ENCODE measurements at places on chromosomes 2 and 18.

DNA sequence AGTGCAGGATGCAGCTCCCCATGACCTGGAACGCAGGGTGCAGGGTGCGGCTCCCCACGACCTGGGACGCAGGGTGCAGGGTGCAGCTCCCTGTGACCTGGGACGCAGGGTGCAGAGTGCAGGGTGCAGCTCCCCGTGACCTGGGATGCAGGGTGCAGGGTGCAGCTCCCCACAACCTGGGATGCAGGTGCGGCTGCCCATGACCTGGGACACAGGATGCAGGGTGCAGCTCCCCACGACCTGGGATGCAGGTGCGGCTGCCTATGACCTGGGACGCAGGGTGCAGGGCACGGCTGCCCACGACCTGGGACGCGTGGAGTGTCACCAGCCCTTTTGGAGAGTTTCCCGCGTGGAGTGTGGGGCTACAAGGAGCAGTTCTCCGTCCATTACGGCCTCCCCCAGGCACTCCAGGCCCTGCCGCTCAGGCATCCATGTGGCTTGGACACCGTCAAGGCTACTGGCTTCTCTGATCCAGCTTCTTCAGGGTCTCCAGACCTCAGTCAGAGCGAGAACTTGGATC lies 38.7 kb downstream of the PXDN start:
- DNase-seq, result no peak

GRCh38 chr2:66122516-66122915 lies 312.4 kb upstream of the MEIS1 start:
- no peak for DNase-seq

DNA sequence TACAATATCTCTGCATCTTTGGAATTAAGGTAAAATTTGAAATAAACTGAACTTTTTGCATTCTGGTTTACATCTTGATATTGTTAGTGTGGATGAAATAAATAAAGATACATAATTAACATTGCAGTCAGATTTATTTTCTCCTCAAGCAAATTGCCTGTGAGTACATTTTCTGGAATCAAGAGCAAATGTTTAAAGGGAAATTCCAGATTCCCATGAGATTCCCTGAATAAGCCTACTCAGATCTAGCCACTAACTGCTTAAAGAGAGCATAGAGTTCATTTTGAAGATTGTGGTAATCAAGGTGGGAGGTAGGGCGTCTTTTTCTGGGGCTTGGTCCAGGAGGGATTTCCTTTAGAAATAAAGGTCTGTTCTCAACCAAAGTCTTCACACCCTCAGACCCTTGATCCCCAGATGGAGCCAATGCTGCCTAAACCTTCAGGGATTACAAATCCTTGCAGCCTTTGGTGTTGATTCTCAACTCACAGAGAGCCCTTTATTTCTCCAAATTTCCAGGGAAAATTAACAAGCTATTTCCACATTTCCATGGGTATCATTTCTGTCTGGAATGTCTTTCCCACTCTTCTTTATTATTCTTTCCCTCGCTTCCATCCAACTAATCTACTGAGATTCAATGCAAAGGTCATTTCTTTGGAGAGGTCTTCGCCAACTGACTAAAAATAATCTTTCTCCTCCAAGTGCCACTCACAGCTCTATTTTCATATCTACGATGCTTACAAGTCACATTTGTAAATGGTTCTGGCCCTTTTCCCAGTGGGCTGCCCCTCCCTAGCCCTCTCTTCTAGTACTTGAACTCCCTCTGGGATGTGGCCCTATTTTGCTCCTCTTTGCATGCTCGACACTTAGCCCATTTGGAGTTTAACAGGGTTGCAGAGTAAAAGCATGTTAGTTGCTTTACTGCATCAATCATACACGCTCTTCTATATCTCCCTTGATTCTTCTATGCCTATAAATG lies 79.8 kb upstream of the SPATS2L start:
- no peak for DNase-seq

GRCh38 chr2:24521162-24521857 lies 30.3 kb downstream of the NCOA1 start:
- DNase-seq, result no peak

- DNase-seq, result no peak
Observed at GRCh38 chr2:134238371-134238770, 15.5 kb upstream of the MGAT5 start.

- DNase-seq, result no peak
Observed at GRCh38 chr2:144912206-144912605, 392.3 kb upstream of the ZEB2 start.

DNA sequence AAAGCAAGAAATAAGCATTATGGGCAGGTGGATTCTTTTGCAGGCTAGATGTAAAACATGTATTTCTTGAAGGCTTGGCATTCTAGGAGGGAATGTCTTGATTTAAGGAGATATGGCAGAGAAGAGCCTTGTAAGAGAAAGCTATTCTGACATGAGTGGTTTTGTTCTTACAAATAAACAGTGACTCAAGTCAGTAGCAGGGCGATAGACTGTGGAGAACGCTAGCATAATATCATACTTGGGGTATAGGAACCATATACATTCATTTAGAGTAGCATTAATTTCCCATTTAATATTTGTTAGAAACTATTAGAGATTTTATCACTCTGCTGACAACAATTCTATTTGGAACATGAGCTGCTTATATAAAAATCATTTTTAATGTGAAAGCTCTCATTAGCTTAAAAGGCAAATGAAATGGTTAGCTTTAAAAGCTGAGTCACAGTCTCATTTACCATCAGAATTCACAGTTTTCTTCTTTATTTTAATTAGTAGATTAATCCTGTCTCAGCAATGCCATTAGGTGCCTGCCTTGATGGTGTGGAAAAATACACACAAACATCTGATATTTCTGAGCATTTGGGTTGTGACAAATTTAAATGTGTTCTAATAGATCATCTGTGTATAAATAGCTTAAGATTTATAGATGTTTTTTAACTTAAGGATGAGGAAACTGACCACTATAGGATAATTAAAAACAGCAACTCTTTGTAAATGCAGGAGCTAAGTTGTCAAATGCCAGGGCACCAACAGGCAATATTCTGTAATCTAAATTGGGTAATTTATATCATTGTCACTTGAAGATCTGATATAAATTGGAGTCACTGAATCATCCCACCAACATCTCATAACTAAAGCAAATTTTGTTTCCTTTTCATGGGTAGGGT lies 276.7 kb downstream of the PLCL1 start:
- no peak for DNase-seq

- DNase-seq, result no peak
Observed at GRCh38 chr2:230650585-230651137, 62.0 kb upstream of the CAB39 start.

GRCh38 chr2:107325981-107326786 lies 440.2 kb upstream of the ST6GAL2 start:
- no peak for DNase-seq

DNA sequence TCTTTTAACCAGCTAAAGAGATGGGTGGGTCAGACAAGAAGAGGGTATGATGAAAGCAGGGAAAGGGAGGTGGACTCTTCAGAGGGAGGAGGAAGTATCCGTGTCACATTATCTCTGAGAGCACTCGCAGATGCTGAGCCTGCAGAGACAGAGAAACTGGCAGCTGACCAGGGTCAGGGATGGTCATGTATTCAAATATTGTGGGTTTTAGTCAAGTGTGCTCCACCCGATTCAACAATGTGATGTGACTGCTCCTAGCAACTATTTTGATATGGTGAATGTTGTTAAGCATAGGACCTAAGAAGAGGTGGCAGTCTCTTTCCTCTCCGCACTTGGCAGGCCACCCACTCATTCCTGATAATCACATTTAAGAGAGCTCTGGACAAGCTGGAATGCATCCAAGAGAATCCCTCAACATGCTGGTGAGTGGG lies 1.3 kb upstream of the CLIP4 start:
- no peak for DNase-seq

GRCh38 chr2:23360571-23361125 lies 24.3 kb upstream of the KLHL29 start:
- DNase-seq, result no peak

DNA sequence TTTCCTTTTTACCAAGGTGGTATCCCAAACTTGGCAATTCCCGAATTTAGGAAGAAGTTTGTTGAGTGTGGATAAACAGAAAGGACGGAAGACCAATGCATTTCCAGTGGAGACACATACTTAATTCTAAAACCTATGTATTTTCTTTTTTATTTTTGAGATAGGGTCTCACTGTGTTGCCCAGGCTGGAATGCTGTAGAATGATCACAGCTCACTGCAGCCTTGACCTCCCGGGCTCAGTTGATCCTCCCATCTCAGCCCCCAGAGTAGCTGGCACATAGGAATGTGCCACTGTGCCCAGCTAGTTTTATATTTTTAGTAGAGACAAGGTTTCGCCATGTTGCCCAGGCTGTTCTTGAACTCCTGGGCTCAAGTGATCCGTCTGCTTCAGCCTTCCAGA lies 90.3 kb downstream of the COX7A2L start:
- no peak for DNase-seq

GRCh38 chr2:226740039-226740648 lies 59.5 kb downstream of the IRS1 start:
- DNase-seq, result no peak

DNA sequence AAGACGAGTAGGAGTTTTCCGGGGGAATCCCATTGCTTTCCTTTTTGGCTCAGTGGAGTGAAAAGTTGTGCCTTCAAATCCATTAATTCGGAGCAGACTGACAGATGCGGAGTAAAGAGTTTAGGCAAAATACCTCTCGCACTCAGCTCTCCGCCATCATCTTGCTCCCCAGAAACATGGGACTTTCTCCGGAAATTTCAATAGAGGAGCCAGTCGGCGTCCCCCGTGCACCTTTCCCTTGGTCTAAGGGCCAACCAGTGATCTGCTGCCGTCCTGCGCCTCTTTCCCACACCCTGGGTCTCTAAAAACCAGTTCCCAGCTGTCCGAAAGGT lies 318 bp downstream of the TYW5 start:
- no peak for DNase-seq

DNA sequence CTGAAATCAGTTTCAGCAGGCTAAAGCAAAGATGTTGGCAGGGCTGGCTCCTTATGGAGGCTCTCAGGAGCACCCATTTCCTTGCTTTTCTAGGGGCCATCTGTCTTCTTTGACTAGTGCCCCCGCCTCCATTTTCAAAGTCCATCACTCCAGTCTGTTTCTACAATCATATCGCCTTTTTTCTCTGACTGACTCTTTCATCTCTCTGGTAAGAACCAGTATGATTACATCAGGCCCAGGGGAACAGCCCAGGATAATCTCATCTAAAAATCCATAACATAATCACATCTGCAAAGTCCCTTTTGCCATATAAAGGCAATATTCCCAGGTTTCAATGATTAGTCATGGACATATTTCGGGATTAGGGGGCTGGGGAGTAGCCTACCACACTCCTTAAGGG lies 57.0 kb downstream of the CUL3 start:
- no peak for DNase-seq

DNA sequence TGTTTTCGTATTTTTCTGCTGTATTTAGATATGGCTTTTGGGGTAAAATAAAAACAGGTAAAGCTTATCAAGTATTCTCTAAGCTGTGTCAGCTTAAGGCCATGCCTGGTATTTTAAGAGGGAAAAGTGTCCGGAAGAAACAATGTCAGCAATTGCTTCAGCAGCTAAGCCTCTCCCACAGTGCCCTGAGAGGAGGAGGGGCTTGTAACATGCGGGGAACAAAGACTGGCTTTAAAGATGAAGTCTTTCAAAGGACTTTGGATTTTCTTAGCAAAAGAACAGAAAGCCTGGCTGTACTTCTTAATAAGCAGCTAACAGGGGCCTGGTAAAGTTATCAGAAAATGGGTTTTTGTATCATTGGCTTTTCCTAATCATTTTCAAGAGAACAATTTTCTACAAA lies 102.8 kb downstream of the PXDN start:
- no peak for DNase-seq

DNA sequence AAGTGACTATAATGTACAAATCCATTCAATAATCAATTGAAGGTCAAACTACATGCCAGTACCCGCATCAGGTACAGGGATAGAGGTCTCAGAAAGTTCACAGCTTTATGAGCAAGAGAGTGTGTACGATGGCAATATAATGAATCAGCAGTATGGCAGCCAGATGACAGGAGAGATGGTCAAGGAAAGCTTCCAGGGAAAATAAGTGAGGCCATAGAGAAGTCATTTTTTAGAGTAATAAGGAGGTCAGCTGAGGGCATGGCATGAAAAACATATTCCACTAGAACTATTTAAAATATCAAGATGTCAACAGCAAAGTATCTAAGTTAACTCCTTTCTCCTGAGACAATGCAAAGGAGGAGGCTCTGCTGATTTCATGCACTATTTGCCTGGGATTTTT lies 108.0 kb downstream of the SLC8A1 start:
- no peak for DNase-seq

DNA sequence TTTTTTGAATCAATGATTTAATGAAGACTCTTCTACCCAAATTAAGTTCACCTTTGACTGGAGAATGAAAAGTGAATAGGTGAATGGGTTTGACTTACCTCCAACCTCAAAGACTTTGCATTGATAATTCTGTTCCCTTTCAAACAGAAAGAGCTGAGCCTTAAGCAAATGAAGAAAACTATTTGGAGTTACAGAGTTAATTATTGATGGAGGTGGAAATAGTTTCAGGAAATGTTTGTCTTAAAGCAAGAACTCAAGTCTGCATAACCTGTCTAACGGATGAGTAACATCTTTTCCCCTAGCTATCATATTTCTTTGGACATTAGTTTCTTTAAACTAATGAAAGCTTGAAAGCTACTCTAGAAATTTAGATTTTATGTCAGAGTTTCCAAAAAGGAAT lies 166.5 kb downstream of the CERS6 start:
- DNase-seq, result no peak

DNA sequence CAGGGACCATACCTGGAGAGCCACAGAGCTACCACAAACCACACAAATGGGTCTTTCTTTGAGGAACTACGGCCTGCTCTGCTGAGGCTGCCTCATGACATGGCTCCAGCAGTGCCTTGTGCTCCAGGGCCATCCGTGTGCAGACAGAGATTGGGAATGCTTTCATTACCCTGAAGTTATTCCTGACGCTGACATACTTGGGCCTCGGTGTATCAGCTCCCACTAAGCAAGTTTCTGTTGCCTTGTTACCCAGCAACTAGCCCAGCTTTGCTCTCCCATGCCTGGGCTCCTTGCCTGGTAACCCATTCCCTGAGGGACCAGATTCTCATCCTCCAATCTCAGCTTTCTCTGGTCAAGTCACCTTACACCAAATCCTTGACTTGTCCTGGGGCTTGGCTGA lies 80.3 kb upstream of the FZD7 start:
- DNase-seq, result no peak

- DNase-seq, result peak; percentile 89
Observed at GRCh38 chr2:73233932-73234832, at the start of gene CCT7. TSS of gene CCT7 (plus strand) at chr2:73234308. CDS start at chr2:73234379, 71 bp downstream.

DNA sequence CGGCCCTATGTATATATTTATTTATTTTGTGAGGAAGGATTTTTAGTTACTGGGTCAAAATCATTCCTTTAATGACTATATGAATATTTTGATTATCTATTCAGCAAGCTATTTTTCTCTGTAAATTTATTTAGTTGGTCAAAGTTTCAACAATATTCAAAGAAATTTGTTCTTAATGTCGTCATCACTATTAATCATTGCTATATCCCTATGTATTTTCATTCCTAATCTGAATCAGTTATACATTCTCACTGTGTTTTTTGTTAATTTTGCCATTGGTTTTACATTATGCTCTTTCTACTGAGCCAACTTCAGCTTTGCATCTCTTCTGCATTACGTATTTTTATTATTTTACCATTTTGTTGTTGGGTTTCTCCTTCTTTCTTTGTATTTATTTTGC lies 105.7 kb downstream of the CCDC178 start:
- no peak for DNase-seq

All from activated CD4-positive, alpha-beta memory T cell treated with anti-CD3 and anti-CD28 coated beads, Interleukin-2, amount 10 ng/mL, durations not matched to agents 7 days and 5 days (primary cell).